ENCODE measurements at places on chromosomes 6 and 20.

- no peak for DNase-seq
Measured at GRCh38 chr6:167513778-167514177, 188.9 kb downstream of the TTLL2 start.

DNA sequence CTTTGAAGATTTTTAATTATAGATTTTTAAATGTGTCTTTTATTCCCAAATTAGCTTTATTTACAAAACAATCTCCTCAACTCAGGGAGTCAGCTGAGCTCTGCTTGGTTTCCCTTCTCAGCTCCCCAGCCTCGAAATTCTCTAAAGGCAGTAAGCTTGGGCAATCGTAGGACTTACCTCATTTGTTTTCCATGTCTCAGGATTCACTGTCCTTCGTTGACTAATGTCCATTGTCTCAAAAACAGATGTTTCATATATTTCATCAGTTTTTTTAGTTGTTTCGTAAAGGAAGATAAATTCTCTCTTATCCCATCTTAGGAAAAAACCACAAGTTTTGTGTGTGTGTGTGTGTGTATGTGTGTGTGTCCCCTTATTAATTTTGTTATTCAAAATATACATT, 102.2 kb upstream of the ADGRF1 start:
- DNase-seq, result no peak

DNA sequence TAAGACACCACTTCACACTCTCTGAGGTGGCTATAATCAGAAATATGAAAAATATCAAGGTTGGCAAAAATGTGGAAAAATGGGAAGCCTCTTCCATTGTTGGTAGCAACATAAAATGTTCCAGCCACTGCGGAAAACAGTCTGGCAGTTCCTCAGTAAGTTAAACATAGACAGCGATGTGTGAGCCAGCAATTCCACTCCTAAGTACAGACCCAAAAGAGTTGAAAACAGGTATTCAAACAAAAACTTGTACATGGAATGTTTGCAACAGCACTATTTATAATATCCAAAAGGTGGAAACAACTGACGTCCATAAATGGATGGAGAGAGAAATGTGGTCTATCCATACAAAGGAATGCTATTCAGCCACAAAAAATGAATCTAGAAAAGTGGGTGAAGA, 7.4 kb upstream of the PPDPF start:
- DNase-seq, result no peak

DNA sequence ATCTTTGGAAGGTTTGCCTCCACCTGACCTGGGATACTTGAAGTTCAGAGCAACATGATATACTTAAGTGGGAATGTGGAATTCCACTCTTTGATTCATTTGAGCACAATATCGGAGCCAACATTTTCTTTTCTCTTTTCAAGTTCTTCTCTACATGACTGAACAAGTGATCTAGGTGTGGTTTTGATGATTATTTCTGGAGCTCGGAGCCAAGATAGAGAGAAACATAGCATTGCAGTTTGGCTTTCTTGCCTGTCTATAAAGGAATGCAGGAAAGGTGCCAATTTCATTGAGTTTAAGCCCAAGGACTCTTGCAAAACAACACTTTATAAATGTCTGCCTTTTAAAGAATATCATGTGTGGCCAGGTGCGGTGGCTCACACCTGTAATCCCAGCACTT, 124.2 kb upstream of the FAM83B start:
- DNase-seq, result no peak

DNA sequence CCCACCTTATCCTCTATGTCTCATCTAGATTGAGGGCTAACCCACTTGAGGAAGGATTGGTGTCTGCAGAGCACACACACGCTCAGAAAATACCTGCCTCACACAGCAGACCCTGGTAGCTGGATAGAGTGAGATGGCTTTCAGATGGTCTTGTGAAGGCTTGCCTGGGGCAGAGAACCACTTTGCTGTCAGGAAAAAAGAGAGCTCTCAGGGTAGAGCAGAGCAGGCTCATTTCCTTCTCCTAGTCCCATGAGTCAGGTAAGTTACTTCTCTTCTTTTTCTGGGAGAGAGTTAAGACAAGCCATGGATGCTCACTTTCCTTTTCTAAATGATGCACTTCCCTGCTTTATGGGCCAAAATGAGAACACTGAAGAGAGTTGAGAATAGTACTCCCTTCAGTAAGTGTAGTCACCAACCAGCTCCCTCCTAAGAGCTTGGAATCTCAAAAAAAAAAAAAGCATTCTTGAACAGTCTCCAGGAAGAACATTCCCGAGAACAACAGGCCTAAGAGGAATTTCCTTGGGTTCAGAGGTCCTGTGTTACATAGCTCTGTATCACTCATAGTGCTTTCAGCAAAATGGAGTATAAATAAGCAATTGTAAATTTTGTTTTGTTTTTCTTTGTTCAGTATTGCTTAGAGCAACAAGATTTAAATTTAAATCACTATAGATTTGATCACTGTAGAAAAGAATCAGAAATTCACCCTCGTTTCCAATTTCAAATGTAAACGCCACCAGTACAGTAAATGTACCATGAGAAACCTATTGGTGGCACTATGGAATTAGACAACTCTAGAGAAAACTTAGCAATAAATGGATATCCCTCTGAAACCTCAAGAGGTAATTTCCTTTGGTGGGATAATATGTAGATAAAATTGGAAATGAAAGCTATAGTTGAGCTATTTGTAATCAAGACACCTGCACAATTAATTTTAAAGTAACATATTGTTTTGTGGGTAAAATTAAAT, 530.3 kb downstream of the RFPL4B start:
- DNase-seq, result no peak

GRCh38 chr20:53801609-53802370, 208.2 kb upstream of the ZNF217 start:
- DNase-seq, result no peak

- DNase-seq, result no peak
Measured at GRCh38 chr6:1724616-1725015, 114.9 kb downstream of the FOXC1 start.

GRCh38 chr20:21498195-21498594, 15.7 kb downstream of the NKX2-2 start:
- DNase-seq, result no peak

- DNase-seq, result no peak
Measured at GRCh38 chr6:43335469-43335868, 26.8 kb upstream of the CRIP3 start.

- DNase-seq, result no peak
Measured at GRCh38 chr6:1322696-1323219, 10.9 kb downstream of the FOXQ1 start.

DNA sequence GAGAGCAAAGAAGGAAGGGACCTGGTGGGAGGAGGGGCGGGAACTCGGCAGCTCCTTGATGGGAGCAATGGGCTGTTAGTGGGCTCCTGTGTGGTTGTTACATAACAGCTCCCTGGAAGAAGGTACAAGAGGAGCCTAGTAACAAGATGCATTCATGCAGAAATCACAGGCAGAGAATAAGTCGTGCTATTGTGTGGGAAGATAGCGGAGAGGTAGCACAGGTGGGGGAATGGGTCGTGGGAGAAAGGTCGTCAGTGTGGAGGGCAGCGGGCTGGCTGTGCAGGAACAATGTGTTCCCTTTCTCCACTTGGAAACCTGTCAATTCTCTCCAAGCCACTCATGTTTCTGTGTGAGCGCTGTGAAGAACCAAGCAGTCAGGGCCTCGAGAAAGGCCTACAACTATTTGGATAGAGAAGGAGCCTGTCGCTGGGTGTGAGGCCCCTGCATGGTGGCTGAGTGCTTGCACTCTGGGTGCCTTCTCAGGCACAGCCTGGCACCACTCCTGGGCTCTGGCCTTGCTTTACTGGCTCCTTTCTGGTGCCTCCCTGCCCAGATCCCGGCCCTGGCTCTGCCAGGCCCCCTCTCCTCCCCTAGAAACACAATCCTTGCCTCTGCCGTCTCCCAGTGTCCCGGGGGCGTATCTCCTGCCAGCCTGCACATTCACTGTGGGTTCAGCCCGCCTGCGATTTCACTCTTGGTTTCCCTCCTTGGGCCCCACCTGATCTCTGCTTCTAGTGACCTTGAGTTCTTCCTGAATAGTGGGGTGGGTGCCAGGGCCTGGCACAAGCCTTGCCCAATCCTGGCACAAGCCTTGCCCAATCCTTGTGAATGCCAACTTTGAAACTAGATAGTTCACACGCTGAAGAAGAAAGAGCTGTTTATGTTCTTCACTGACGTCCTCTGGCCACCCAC, 7.4 kb upstream of the FGD2 start:
- DNase-seq, result no peak

- DNase-seq, result no peak
Measured at GRCh38 chr6:38322138-38322537, 317.6 kb downstream of the BTBD9 start.

- no peak for DNase-seq
Measured at GRCh38 chr20:12965870-12966251, 42.9 kb upstream of the SPTLC3 start.

- no peak for DNase-seq
Measured at GRCh38 chr6:169955731-169956437, 204.5 kb downstream of the ERMARD start.

GRCh38 chr20:23050076-23050838, 785 bp upstream of the THBD start:
- DNase-seq, result no peak

GRCh38 chr6:169752074-169752623, 727 bp downstream of the ERMARD start:
- DNase-seq, result no peak

- no peak for DNase-seq
Measured at GRCh38 chr20:57783196-57783595, 73.4 kb upstream of the PMEPA1 start.

- no peak for DNase-seq
Measured at GRCh38 chr6:29757282-29757681, 34.0 kb downstream of the HLA-F start.

DNA sequence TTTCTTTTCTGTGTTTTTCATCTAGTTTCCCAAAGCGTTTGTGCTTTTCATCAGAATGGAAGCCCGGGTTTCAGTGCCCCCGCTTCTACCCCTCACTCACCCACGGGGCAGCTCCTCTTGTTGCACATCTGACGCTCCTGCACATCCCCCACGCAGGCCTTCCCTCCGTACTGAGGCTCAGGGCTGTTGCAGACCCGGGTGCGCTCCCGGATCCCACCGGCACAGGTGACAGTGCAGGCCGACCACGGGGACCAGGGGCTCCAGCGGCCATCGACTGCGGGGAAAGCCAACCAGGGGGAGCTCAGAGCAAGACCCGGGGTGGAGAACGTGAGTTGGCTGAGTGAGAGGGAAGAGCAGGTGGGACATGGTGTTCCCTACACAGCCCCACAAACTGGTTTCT, 19.0 kb downstream of the THBS2 start:
- no peak for DNase-seq

DNA sequence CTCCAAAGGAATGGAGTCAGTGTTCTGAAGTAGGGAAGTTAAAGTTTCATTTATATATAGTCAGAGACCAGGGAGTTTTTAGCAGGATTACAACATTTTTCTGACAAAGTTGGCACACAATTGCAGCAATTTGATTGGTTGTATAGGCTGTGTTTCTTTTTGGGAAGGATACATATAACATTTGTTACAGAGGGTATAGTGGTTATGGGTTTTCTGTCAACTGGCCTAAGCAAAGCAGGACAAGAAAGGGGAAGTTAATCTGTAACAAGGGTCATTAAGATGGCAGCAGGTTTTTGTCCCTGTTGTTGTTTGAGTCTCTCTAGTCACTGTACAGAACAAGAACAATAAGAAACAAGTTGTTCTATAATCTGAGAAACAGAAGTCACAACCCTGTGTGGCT, 41.4 kb downstream of the TPD52L1 start:
- no peak for DNase-seq

DNA sequence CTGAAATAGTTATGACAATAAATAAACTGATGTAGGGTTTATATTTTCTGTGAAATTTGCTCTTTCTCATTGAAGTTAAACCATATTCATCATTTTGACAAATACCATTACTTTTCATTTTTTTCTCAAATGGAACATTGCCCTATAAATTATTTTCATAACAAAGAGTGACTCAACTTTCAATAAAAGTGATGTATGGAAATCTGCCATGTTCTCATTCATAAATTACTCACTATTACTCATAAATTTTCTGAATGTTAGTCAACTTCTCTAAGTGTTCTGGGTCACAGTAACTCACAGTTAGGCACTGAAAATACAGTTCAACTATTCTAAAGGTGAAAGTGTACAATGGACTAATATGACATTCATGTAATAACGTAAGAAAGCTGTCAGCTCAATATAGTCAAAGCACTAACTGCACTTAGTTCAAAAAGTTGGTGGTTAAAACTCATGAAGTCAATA, 19.0 kb upstream of the STX11 start:
- DNase-seq, result no peak

GRCh38 chr20:32110173-32110704, 725 bp downstream of the TM9SF4 start:
- DNase-seq, result no peak

DNA sequence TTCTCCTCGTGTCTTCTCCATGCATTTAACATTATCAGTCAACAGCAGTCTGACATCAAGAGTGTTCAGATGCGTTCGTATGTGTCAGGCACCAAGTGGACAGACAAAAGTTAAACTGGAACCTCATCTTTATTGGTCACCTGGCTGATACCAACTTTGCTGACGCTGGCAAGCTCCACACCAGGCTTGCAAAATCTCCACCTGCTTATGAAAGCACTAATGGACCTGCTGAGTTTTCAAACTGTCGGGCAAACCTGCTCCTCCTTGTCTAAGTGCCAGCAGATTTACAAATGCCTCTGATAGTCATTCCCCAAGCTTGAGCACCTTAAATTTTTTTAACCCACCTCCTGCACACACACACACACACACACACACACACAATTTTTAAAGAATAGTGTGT, 27.9 kb upstream of the DSP start:
- DNase-seq, result no peak

- no peak for DNase-seq
Measured at GRCh38 chr6:24501914-24502313, 7.1 kb downstream of the ALDH5A1 start.

DNA sequence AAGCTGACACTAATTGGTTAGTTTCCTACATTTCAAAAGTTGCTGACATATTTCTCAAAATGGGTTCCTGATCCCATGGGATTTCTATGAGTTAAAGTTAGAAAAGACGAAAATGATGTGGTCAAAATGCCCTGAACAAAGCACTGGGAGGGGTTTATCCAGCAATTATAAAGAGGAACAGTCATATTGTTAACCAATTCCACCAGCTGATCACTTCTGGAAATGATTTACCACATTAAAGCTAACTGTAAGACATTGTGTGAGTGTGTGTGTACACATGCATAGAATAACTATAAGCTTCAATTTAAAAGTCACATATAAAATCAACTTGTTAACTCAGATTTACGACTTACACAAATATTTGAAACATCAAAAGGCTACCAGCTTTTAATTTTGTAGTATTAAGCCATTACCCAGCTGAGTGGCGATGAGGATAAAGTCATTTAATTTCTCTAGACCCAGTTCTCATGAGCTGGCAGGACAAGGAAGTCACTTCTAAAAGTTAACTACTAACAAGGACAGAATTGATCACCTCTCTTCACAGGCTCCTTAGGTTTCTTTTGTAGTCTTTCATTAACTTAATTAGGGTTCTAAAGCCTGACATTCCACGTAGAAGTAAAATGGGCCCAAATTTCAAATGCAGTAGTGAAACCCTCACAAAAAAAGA, 40.4 kb downstream of the MAN1A1 start:
- DNase-seq, result no peak

Measured in CD4-positive, alpha-beta T cell treated with Interleukin-10 for 1 hour (primary cell).